ENCODE measurements at places on chromosomes 11 and 22.

DNA sequence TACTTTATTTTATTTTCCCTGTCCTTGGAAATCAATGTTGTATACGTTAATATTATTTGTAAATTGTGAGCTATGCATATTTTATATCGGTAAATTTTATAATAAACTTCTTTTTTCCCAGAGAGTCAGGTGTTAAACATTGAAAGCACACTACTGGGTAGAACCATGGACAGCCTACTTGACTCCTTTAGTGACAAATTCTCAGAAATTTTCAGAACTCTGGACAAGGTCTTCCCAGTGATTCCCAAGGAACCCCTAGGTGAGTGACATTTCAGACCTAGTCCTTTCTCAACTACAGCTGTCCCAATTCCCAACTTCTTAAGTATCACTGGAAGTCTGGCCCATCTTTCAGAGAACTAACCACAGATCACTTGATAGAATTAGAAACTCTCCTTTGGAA, 107.2 kb downstream of the RCN1 start:
- no peak for DNase-seq

- no peak for DNase-seq
Observed at GRCh38 chr11:94754335-94754734, 13.8 kb upstream of the AMOTL1 start.

GRCh38 chr22:29071261-29072045, 1.4 kb upstream of the KREMEN1 start:
- DNase-seq, result peak; percentile 29

DNA sequence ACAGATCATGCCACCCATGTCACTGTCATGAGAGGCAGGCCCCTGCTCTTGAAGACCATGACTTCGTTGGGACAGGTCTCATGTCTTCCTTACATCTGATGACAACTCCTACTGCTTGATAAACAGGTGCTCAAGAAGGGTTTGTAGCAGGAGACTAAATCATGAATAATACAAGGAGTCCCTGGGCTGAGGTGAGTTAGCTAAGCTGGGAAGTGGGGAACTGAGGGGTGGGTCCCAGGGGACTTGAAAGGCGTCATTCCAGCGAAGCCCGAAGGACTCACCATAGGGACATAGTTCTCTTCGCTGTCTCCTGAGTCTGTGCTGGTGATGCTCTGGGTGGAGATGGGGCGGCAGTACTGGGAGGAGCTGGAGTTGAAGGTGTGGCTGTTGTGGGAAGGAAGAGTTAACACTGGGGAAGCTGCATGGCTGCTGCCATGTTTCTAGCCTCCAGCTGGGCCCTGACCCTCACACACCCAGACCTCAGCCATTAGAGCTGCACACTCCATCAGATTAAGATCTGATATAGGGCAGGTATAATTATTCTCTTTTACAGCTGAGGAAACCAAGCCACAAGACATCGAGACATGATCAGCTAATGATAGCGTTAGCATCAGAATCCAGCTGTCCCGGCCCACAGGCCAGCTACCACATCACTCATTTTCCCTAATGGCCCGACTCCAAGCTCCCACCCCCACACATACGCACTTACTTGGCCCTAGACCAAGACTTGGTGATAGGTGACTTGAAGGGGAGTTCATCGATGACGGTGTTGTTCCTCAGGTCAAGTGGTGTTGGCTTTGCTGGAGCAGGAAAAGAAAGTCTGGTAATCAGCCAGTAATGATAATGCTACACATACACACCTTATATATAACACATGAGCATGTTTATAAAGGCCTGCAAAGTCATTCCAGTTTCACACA, 32.9 kb downstream of the USP35 start:
- DNase-seq, result no peak

DNA sequence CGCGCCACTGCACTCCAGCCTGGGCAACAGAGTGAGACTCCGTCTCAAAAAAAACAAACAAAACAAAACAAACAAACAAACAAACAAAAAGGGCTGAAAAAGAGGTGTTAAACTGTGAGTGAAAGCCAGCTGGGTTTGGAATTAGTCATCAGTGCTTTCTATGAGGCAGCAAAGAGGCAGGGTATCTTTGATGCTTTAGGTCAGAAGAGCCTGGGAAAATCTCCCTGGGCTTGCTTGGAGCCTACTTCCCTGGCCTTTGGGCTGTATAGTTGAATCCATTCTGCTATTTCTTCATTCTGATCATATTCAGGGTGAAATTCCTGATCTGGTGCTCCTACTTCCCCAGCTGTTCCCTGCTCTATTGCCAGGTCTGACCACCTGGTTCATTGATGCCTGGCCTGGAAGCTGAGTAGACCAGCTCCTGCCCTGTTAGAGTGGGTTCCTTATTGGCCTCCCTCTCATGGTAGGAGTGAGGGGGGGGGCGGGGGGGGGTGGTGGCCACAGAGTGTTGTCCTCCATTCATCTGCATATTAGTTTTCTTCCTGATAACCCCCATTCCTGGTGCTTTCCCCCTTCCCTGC, 65.6 kb downstream of the INSC start:
- DNase-seq, result peak; percentile 17

DNA sequence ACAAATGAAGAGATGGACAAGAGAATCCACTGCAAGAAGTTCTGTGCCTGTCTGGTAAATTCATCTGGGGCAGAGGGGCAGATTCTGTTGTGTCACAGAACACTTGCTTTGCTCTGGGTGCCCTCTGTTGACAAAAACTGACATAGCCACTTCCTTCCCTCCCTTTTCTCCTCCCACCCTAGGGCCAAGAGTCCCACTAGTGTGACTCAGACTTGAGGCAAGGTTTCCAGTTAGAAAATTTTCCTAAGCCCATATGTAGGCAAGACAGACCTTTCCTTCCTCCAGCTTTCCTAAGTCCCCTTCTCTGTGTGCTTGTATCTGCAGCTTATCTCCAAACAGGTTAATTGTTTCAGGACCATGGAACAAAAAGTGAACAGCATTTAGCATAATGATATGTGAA, 106.8 kb downstream of the RBFOX2 start:
- peak; percentile 90 for DNase-seq

GRCh38 chr11:63906585-63906984, 10.4 kb downstream of the RCOR2 start:
- DNase-seq, result peak; percentile 27

- DNase-seq, result no peak
Observed at GRCh38 chr22:38900677-38901076, 28.7 kb upstream of the CBX6 start.

GRCh38 chr11:94494126-94494680, 419 bp downstream of the ANKRD49 start:
- DNase-seq, result no peak

GRCh38 chr11:69558519-69558941, 77.1 kb downstream of the LINC01488 start:
- DNase-seq, result no peak

Measured in iris pigment epithelial cell (primary cell).